NK-92 treated with Interleukin-12 subunit alpha and Interleukin-12 subunit beta, amount 100 ng/mL, for 24 hours (cell line): ENCODE measurements at places on chromosomes 11 and 22.

GRCh38 chr22:43039800-43040199 lies 24.9 kb upstream of the PACSIN2 start:
- DNase-seq, result no peak

GRCh38 chr11:12499071-12499470 lies 121.7 kb downstream of the PARVA start:
- DNase-seq, result no peak

- no peak for DNase-seq
Observed at GRCh38 chr11:134537941-134538340, 125.9 kb upstream of the B3GAT1 start.

DNA sequence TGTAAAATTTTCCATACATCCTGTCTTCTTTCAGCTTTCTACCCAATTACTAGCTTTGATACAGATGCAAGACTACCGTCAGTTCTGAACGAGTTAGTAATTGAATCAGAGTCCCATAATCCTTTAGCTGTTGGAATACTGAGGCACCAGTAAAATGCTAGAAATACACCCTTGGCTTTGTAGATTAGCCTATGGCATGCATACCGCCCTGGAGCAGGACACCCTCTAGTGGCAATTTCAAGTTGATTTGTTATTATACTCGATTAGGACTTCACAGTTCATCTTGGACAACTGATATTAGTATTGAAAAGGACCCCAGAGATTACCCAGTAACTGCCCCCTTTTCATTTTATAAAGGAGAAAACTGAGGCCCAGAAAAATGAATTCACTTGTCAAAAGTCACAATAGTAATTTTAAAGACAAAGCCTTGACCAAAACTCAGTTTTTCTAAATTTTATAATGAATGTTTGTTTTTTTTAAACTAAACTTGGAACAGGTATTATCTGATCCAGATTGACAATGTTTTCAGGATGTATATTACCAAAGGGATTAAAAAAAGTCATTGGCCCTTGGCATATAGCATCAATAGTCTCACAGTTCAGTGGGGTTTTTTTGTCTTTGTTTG lies 72.6 kb downstream of the HIPK3 start:
- peak; percentile 5 for DNase-seq

DNA sequence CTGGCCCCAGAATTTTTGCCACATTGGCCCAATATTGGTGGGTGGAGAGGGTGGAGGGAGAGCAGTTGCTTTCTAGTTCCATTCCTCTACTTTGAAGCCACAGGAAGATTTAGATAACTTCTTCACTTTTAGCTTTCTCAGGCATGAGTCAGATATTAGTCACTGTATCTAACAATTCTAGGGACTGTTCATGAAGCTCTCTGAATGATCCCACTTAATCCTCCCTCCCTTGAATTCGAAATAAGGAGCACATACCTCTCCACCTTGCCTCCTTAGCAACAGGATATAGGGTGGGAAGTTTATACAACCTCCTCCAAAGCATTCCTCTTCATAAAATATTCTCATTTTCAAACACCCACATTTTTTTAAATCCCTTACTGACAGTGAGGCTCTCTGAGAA lies 13.5 kb downstream of the FSHB start:
- no peak for DNase-seq

GRCh38 chr11:59173964-59174663 lies 2.2 kb downstream of the DTX4 start:
- no peak for DNase-seq

- no peak for DNase-seq
Observed at GRCh38 chr11:47553406-47553743, 443 bp upstream of the CELF1 start.

DNA sequence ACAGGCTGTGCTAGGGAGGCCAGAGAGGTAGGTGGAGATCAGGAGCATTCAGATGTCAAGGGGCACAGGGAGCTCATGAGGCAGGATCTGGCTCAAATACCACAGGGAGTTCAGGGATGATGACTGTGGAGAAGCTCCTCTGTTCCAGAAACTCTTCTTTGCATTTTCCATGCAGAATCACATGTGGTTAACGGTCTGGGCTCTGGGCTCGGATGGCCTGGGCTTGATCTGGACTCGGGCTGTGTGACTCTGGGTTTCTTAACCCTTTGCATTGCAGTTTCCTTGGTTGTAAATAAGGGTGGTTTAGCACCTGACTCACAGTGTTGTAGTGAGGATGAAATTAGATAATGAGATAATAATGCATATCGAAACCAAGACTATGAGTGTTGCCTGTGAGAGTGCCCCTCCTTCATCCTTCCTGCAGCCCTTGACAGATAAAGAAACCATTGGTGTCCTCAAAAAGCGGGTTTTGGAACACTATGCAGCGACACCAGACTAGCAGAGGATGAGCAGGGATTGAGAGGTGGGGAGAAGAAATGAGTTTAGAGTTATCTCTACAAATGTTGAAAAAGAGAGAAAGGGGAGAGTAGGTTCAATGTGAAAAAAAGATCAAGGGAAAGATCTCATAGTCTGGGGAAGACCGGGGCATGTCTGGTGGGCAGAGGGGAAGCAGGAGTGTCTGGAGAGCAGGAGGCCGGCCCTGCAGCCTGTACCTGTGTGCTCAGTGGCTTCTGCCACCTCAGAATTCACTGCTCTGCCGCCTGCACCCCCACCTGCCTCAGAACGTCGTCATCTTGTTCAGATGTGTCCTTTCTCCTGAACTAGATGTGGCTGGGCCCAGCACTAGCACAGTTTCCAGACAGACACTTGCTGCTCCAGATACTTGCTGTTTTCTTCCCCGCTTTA lies 197.8 kb upstream of the SORL1-AS1 start:
- DNase-seq, result no peak

- no peak for DNase-seq
Observed at GRCh38 chr11:109374441-109374840, 47.5 kb upstream of the C11orf87 start.

DNA sequence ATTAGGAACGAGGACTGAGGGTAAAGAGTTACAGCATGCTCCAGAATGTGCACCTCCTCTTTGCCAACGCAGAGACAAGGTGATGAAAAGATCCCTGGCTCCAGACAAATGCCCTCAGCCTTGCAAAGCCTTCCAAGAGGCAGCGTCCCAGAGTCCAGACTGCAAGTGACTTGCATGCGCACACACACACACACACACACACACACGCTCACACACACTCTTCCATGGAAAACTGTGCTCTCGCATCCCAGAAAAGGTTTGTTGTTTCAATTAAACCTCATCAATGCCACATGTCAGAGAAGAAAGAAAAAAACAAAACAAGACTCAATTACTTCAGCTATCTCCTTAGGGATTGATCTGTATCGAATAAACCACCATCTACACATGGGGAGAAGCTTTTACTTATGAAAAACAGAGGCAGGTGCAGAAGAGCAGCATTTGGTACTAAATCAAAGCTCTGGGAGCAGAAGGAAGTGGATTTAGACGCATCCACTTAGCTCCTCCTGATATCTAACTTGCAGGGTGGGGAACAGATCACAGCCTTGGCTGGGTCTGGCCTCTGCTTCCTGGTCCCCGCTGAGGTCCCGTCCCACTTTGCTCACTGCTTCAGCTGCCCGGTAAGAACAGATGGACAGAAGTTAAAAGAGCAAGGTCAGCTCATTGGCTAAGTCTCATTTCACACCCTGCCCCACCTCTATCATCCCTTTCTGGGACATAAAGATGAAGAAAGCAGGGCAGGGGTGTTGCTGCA lies 249.8 kb upstream of the BLID start:
- DNase-seq, result no peak

- DNase-seq, result no peak
Observed at GRCh38 chr11:12085371-12086251, 24.8 kb upstream of the MICAL2 start.

DNA sequence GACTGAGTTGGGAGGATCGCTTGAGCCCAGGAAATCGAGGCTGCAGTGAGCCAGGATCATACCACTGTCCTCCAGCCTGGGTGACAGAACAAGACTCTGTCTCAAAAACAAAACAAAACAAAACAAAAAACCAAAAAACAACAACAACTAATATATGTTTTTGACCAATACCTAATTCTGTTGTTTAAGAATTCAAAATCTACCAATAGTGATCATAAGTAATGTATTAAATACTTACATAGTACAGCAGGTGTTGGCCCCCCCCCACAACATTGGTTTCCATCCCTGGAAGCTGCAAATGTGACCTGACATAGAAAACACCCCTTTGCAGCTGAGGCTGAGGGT lies 74.7 kb downstream of the KCNQ1 start:
- no peak for DNase-seq
